ENCODE measurements at places on chromosomes 3 and 15.

DNA sequence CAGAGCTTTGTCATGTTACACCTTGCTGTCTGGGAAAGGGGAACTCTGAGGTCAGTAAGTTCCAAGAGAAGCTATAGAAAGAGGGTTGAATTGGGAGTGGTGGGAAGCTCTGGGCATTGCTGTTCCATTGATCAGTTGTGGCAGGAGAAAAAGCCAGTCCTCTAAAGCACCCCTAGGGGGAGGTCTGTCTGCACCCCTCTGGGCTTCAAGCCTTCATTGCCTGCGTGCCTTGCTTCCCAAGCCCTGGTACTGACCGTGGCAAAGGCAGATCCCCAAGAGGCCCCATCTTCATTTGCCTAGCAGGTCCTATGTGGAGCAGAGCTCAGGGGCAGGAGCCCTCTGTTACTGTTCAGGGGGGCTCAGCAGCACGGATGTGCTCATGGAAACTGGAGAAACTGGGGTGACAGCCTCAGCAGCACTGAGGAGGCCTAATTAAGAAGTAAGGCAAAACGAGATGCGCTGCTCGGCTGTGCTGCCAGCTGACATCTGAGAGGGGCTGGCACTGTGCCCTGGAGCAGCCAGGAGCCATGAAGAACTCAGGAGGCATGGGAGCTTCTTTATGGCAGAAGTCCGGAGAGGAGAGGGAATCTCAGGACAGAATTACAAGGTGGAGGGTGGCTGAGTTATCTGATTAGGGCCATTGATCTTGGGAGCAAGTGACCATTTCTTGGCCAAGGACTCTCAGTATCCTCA is 270.9 kb downstream of the RPLP1 start:
- no peak for DNase-seq

DNA sequence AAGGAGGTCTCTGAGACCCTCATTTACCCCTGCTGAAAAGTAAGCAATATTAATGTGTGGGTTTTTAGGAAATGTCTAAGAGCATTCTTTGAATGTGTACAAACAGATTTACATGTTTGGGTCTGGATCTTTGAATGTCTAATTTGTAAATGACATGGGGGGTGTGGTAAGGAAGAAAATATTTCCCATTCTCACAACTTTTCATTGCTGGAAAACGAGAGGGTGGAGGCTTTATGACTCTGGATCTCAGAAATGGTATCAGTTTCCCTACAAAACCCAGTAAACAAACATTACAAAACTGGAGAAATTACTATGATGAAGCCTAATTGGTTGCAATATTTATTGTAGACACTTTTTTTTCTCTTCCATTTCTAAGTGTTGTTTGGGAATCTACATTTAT is 98.1 kb upstream of the FOXB1 start:
- no peak for DNase-seq

DNA sequence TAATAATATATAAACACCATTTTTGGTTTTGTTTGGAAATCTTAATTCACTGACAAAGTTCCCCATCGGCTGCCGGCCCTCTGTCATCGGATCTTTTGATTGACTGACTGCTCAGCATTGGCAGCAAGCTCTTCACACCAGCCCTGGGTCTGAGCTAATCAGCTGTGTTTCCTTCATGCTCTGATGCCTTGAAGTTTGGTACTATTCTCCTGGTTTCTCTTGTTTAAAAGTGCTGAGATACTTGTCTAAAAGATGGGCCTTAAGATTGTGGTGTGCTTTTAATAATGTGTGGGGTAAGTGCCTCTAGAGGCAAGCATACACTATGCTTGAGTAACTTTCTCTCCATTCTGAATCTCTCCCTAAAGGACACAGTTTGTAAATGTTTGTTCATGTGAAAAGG is 415.5 kb upstream of the TPRG1 start:
- no peak for DNase-seq

- no peak for DNase-seq
These were observed 378.5 kb downstream of the ERC2 start for GRCh38 chr3:56089739-56090138.

DNA sequence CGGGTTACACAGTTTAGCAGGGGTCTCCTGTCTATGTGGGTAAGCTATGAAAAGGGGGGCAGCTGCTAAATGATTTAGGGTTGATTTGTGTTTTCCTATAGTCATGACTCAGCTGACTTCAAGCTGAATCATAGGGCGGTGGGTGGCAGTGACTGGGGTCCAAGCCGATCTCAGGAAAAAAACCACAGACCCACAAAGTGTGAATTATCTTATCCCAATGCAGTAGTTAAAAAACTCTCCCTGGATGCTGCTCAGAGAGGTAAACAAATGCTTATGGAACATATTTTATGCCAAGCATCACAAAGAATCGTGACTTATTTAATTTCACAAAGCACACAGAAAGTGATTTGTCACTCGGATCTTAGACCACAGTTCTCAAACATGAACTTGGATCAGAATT is 18.4 kb upstream of the TOPAZ1 start:
- DNase-seq: no peak

- no peak for DNase-seq
These were observed 48.5 kb upstream of the SH3GL3 start for GRCh38 chr15:83398626-83399025.

GRCh38 chr15:72229076-72229946 is 1.7 kb downstream of the PKM start:
- no peak for DNase-seq

DNA sequence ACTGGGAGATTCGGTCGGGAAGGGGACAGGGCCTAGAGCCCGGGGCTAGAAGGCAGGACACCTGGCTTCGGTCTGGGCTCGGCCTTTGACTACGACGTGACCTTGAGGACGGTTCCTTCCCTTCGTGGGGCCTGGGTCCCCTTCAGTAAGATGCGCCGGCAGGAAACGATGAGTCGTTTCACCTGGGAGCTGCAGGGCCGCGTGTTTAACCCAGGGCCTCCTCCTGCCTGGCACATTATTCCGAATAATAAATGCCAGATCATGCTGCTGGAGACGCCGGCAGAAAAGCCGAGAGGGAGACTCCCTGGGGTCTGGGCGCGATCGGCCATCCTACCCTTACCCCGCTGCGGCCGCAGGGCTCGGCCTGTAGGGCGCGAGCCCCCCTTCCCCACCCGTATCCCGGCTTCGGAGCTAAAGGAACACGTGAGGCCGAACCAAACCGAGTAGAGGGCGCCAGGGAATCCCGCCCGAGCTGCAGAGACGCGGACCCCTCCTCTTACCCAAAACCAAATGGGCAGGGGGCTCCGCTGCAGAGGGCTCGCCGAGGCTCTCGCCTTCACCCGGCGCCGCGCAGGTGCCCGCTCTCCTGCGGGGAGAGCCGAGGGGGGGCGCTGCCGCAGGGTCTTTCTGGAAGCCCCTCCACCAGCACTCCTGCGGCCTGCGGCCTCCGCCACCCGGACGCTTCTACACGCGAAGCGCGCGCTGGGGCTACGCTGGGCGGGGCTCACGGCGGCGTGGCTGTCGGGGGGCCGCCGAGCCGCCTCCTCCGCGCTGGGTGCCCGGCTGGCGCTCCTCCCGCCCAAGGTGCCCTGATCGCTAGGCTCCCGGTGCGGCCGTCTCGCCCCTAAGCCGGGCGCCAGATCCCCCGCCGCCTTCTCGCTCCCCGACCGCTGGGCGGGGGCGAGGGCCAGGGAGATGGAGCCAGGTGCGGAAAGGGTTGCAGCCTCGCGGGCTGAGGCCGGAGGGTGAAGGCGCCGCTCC is at the start of gene BDH1:
Gene BDH1 (minus strand): TSS at position 688 of the 981 bp plus-strand sequence. CDS start 9,525 bp downstream, outside the sequence.
- DNase-seq: peak; percentile 45

- no peak for DNase-seq
These were observed 799.8 kb downstream of the DIPK2A start for GRCh38 chr3:144771381-144771870.

DNA sequence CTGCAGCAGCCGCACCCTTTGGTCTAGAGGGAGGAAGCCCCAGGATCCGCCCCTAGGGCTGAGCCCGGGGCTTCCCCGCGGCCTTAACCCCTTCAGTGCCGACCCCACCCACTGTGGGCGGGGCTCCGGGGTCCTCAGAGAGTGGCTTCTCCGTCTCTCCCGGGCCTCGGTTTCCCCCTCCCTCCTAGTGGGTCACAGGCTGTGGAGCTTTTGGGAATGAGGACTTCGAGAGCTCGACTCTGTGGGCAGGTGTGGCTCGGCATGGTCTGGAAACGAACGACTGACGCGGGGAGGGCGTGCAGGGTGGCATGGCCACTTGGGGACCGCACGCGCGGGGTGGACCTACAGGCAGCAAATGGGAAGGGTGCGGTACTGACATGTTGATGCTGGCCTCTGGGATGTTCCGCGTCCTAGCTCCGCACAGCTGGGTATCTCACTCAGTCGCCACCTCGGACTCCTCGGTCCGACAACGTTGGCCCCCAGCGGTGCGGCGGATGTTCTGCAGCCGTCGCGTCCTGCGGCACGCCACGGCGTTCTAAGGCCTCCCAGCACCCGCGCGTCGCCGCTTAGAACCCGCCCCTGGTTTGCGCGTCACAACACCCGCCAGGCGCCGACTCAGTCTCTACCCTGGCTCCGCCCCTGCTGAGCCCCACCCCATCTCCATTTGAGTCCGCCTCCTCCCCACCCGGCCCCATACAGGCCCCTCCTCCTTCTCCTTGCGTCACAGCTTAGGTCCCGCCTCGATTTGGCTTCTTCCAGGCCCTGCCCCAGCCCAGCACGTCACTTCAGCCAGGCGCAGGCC is at the start of the genes HYAL3 and NAA80:
Gene HYAL3 (minus strand): TSS at position 570 of the 802 bp plus-strand sequence. CDS start 3,803 bp downstream, outside the sequence.
Gene NAA80 (minus strand): TSS at position 570 of the 802 bp plus-strand sequence. CDS start 1,942 bp downstream, outside the sequence.
- peak; percentile 98 for DNase-seq

DNA sequence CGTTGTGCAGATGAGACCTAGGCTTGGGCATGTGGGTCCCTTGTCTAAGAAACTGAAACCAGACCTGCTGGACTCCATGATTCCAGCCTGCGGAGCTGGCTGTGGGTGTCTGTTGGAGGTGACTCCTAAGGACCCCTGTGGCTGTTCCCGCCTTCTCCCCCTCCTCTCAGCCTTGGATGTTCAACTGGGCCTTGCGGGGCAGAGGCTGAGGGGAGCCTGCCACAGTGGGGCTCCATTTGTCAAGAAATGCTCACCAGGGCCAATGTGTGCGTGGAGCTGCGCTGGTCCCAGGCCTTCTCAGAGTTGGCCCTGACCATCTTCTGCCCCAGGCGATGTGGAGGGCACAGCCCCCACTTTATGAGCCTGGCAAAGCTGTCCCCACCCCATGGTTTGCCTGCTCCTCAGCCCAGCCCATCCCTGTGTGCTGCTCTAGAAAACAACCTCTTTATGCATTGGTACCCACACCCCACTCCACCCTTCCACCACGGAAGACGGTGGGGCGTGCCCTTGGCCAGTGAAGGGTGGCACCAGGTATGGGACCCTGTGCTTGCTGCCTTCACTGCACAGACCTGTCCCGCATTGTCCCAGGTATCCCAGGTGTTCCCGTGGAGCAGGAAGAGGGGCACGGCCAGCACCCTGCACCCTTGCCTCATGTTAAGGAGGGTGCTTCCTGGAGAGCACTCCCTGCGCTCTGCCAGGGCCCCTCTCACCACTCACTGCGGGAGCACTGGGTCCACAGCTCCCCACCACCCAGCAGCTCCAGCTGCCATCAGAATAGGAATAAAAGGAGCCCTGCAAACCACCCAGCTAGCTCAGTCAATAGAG is 7.9 kb downstream of the MESP2 start:
- no peak for DNase-seq

DNA sequence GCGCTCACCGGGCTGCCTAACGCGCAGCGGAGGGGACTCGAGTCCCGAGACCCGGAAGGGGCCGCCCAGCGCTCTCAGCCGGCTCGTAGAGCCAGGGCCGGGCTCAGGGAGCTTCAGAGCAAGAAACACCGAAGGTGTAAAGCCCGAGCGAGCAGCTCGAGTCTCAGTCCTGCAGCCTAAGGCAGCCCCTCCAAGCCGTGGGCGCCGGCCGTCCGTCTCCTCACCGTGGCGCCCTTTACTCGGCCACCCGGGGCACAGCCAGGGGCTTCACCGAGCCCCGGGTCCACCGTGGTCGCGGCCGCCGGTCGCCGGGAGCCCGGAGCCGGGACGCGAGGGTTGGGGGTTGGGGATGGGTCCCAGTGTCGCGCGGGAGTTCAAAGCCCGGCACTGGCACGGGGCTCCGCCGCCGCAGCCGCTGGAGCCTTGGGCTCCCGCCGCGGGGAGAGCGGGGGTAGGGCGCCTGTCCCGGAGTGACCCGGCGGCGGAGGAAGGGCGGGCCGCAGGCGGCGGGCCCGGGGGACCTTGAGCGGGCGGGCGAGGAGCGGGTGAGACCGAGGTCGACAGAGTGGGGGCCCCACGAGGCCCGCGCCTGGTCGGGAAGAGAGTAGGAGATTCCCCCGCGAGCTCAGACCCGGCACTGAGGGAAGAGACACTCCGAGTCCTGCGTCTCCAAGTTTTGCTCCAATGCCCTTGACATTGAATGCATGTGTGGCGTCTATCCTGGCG is 26.9 kb upstream of the THRB start:
- DNase-seq: no peak
